ENCODE measurements at places on chromosomes 7 and 10.

- no peak for DNase-seq
Measured at GRCh38 chr7:39979406-39980073, 29.5 kb downstream of the CDK13 start.

DNA sequence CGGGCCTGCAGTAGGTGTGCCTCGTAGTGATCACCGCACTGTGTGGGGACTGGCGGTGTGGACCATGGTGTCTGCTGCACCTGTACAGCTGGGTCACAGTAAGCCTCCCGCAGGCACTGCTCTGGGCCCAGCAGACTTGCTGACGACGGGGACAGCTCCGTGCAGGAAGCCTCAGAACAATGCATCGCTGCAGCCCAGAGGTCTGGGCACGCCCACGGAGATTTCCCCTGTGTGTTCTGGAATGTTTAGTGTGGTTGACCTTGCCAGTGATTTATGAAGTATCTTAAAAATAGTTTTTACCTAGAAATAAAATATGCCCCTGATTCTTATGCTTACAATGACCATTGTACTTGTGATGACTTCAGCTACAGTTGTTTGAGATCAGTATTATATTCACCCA is 59.1 kb upstream of the ZNF32 start:
- no peak for DNase-seq

DNA sequence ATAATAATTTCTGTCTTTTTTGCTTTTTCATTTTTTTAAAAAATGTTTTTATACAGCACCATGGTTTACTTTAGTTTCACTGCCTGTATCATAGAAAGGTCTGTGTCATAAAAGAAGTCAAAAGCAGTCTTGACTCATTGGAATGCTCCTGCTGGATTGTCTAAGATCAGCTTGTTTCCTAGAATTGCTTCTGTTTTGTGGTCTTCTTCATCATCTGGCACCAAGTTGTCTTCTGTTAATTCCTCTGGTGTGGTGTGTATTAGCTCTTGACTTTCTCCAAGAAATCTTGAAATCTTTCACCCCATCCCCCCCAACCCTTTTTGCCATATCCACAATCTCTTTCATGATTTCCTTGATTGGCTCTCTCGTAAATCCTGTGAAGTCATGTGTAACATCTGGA is 250.3 kb upstream of the CXCL12 start:
- DNase-seq, result no peak

GRCh38 chr10:85612833-85613232 is 753.8 kb downstream of the GRID1 start:
- no peak for DNase-seq

GRCh38 chr10:69629897-69630650 is at the start of gene FAM241B:
Gene FAM241B (plus strand): TSS chr10:69630247. CDS start chr10:69631744, 1,497 bp downstream.
- peak; percentile 69 for DNase-seq

- DNase-seq, result peak; percentile 20
Measured at GRCh38 chr10:100659361-100660098, 85.9 kb upstream of the PAX2 start.

DNA sequence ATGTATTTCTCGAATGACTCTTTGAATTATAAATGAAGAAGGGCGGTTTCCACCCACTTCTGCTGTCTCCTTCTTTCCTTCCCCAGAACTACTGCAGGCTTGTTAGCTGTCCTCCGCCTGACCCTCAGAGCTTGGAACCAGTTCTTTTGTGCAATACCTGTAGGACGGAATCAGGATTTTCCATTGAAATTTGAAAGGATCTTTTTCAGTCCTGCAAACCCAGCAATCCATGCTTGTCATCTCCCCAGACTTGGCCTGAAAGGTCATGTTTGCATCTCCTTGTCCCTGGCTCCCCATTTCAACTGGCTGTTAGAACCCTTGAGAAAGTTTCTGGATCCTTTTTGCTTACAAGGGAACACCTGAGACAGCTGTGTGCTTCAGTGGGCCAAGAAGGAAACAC is 47.5 kb downstream of the PLCE1 start:
- DNase-seq, result no peak

DNA sequence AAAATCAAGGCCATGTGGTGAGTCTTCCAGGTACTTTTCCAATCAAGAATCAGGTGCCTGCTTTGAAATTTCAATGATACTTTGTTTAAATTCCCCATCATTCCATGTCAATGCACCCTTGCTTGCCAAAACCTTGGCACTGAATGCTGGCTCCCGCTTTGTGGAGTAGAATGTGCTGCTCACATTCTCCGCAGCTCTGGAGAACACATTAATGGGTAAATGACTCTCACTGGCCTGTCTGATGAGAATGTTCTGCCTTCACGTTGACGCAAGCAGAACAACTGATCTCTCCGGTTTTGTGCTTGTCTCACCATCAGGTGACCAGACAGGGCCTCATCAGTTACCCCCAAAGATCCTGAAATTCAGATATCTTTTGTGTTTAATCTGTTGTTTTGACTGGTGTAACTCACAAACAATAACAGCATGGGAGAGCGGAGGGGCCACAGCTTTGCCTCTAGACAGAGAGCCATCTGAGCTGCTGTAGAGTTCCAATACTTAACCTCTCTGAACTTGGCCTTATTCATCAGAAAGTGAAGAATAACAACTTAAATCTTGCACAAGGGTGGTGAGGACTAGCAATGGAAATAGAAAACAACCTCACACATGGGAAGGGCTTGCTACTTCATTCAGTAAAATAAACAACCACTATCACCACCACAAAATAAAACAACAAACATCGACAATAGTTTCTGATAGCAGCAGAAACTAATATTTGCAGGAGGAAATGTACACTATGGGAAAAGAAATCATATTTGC is 276.9 kb upstream of the IGFBP3 start:
- no peak for DNase-seq

DNA sequence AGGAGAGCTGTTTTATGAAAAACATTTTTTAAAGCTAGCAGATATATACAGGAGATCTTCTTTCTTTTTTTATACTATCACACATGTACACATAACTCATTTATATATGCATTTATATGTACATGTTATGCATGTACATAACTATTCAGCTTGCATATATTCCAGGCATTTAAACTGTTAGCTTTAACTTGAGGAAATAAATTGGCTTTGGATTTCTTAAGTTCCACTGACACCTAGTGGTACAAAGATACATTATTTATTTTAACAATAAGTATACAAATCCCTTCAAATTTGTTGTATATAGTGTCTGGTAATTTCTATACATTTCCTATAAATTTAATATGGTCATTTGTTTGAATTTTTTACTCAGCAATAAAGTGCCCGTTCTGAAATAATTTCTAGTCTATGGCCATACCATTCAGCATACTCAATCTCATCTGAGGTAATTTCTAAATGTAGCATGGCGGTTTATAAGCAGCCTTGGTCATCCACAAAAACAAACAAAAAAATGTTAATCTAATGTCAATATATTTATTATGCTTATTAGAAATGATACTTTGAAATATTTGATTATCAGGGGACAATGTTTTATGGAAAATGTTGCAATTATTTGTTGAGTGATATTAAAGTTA is 11.6 kb downstream of the ZDHHC6 start:
- DNase-seq, result peak; percentile 80

DNA sequence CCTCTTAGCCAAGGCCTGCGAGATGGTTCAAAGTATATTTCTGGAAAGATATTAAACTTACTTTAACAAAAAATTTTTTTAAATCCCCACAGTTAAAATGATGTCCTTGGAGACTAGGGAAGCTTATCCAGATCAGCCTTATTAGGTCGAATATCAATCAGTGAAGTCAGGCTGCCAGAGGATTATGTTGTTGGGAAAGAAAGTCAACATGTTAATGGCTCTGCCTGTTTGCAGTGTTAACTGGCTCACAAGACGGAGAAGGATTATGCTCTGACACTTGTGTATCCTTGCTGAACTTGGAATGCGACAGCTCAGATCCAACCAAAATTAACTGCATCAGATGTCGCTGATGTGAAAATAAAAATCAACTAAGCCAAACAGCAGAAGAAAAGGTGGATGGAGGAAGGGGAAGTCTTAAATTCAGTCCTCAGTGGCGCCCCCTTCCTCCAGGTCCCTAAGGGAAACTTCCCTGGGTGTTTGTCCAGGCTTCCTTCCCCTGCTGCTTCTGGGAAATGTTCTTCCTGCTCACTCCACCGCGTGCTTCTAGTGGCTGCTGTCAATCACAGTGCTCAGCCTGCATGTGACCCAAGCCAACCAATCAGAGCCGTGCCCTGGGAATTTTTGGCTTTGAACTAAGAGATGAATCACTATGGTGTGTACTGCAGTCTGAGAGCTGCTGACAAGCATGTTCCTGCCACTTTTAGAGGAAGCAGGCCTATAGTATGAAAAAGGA is 690.4 kb upstream of the NRP1 start:
- DNase-seq, result no peak

DNA sequence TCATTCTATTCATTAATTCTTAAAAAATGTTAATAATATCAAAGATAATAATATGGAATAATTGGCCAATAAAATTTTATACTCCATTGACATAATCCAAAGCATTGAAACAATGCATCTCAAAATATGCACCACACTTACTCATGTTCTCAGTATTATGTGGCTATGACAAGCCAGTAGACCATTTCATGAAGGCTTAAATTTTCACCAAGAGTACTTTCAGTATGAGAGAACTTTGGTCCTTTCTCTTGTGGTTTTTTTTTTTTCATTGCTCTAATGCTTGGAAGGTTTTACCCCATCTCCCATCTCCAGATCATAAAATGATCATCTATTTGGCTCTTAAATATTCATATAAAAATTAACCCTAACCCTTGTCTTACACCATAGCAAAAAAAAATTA is 45.5 kb upstream of the TMEM140 start:
- no peak for DNase-seq

DNA sequence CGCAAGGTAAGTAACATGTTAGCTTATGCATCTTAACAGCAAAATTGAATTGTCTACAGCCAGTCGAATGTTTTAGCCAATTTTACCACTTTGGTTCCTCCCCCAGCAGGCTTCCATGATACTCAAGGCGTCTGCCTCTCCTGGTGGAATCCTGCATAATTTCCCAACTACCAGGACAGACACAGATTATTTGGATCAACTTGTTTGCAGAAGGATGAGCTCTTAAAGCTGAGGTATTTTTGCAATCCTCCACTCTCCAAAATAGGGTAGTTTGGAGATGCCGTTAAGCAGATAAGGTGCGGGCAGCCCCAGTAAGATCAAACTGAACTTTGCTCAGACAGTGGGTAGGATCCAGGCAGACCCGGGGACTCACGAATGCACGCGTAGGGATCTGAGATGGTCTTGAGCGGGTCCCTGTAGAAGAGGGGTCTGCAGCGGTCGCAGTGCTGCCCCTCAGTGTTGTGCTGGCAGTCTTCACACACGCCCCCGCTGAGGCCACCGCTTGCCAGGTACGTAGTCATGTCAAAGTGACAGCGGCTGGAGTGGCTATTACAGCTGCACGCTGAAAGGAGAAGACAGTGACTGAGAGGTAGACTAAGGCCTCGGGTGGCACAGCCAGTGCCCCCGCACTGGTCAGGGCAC is 27.4 kb downstream of the LAMB4 start:
- no peak for DNase-seq

DNA sequence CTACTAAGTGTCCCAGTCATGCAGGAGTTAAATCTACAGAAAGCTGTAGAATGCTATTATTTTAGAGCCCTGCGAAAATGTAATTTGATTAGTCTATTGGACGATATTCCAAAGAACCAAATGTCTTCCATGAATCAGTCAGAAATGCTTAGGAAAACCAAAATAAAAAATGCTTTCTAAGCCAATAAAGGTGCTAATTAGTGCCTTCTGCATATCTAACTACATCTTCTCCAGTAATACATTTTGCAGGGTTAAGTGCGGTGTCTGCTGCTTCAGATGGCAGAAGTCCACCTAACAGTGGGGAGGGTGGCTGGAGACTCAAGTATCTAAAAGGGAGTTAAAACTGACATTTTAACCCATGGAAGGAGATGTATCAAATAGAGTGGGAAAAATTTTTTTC is 50.1 kb downstream of the ITPRID1 start:
- DNase-seq, result no peak

GRCh38 chr10:130627346-130628045 is 491.3 kb downstream of the GLRX3 start:
- no peak for DNase-seq

DNA sequence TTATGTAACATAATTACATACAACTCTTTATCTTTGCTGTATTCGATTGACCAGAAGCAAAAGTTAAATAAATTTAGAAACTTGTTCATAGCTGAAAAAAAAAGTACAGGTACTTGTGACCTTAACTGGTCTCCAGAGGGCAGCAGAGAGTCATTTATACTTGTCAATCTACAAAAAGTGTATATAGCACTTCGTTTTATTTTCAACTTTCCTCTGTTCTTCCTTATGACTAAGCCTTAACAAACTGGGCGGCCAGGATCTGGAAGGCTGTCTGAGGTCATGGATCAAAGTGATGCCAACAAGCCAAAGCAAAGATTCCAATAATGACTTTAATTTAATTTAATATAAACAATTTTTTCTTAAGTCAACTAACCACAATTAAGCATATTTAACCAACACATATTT is 29.8 kb downstream of the C10orf67 start:
- peak; percentile 83 for DNase-seq

DNA sequence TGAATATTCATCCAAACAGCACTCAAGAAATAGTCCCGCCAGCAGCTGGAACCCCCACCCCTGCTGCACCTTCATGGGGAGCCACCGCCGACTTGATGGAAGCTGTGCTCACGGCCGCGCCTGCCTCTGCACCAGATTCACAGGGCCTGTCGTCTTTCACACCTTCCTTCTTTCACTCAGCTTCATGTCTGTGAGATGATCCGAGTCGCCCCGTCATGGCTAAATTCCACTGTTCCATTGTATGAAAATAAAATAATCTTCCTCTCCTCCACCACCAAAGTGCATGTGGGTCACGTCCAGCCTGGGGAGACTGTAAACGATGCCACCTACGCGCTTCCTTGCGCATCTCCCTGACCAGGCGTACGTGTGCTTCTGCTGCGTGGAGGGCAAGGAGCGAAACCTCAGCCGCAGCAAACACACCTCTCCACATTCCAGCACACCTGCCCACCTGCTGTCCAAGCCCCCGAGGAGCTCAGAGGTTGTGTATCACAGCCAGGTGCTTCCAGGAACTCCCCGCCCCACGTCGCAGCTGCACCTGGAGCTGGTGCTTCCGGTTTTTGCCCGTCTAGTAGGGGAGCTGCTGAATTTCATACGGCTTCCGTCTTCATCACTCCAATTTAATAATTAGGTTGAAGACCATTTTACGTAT is 137.0 kb downstream of the PTPRN2 start:
- no peak for DNase-seq

GRCh38 chr7:148633761-148634160 is 43.2 kb downstream of the C7orf33 start:
- no peak for DNase-seq

DNA sequence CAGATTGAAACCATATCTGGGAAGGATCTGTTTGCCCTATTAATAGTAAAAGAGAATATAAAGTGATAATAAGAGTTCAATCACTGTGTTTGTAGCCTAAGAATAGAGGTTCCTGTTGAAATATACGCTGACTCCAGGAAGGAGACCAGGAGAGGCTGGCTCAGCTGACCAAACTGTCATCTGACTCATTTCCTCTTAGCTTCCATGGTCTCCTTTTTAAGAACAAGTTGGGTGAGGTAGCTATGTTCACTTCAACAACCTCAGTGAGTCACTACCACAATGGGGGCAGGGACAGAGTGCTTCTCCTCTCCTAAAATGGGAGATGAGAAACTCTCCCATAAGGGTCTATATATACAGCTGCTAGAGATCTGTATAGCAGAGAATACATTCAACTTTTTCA is 543.3 kb downstream of the CALN1 start:
- peak; percentile 75 for DNase-seq

GRCh38 chr10:133487085-133487484 is 33.3 kb downstream of the SCART1 start:
- no peak for DNase-seq

Data from hematopoietic multipotent progenitor cell treated with erythropoietin and hydrocortisone succinate and interleukin-3 and kit ligand, for 4 days (in vitro differentiated cells).